ENCODE measurements at places on chromosomes 2 and 18.

- no peak overlapping the region for H3K27ac ChIP-seq
- no peaks in the 10 kb centered on the region for H3K27me3 ChIP-seq
- H3K4me3 ChIP-seq = no peak overlapping the region
These were observed 393.5 kb downstream of the ERBB4 start for GRCh38 chr2:212145121-212145520.

DNA sequence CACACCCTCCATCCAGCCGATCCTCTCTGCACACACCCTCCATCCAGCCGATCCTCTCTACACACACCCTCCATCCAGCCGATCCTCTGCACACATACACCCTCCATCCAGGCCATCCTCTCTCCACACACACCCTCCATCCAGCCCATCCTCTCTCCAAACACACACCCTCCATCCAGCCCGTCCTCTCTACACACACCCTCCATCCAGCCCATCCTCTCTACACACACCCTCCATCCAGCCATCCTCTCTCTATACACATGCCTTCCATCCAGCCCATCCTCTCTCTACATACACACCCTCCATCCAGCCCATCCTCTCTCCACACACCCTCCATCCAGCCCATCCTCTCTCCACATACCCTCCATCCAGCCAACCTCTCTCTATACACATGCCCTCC, 83.1 kb downstream of the EIPR1 start:
- H3K27me3 ChIP-seq = no peaks in the 10 kb centered on the region
- no peaks in the 10 kb centered on the region for H3K4me1 ChIP-seq
- H3K36me3 ChIP-seq = no peaks in the 10 kb centered on the region
- H3K27ac ChIP-seq = no peak overlapping the region

DNA sequence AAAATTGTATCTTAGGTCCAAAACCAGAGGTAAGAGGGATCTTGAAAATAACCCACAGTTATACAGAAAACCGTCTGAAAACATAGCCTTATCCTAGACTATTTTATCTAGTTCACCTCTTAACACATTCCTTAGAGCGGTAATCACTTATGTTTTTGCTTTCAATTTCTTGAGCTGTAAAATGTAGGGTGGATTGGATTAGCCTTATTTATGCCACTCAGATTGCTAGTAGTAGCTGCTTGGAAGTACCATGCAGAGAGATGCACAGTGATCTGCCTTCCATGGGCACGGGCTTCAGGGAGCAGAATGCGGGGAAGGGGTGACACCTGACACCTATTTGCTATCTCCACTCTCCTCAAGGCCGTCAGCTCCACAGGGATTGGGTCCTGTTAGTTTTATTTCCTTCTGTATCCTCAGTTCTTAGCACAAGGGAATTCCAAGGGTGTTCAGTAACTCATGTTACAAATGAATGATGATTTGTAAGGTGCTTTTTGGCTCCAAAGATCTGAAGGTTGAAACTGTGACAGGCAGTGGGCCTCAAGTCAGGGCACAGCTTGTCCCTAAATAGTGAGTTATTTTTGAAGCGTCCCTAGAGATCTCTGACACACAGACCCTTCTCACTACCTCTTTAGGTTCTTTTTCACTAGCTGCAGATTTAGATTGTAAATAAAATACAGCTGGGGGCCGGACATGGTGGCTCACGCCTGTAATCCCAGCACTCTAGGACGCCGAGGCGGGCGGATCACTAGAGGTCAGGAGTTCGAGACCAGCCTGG, 64.0 kb upstream of the PMAIP1 start:
- no peaks in the 10 kb centered on the region for H3K27me3 ChIP-seq
- H3K27ac ChIP-seq = no peak overlapping the region
- no peaks in the 10 kb centered on the region for H3K4me1 ChIP-seq
- H3K36me3 ChIP-seq = no peaks in the 10 kb centered on the region

GRCh38 chr2:27323596-27324285, 844 bp upstream of the MPV17 start:
- peak overlapping the region; percentile 92 for H3K27ac ChIP-seq
- no peak for DNase-seq
- no peaks in the 10 kb centered on the region for H3K27me3 ChIP-seq
- H3K4me3 ChIP-seq = peak overlapping the region; percentile 74

Data from uterus (tissue), 4 donors.